ENCODE measurements at places on chromosomes 4 and X. TPM values are rescaled to one million over a fixed set of nuclear protein-coding genes. Genes with fewer than 3 reads are reported as not detected.

MAGEB17 gene
- not detected for total RNA-seq

FAM114A1 gene
- total RNA-seq: 71.3 TPM

RHOH gene
- not detected for total RNA-seq

DGAT2L6 gene
- not detected for total RNA-seq

GRIA3 gene
- total RNA-seq: 2.0 TPM

PPP1R3F gene
- total RNA-seq: 0.78 TPM

All from hair follicular keratinocyte (primary cell).